A549 treated with AZD2906 at 1 μM for 4 hours (cell line): ENCODE measurements at places on chromosomes 4 and X. TPM values are rescaled to one million over a fixed set of nuclear protein-coding genes. Genes with fewer than 3 reads are reported as not detected.

The CT45A2 gene
- not detected in 5 replicates for total RNA-seq

The SULT1B1 gene
- 0.01 to 0.04 TPM (median 0.03 TPM) in 5 replicates for total RNA-seq

The GLRA3 gene
- 0.01 TPM in 2 of 5 replicates, not detected in the others for total RNA-seq

The PHOX2B gene
- total RNA-seq = 0.02 to 0.03 TPM in 2 of 5 replicates, not detected in the others

The F9 gene
- total RNA-seq = not detected in 5 replicates
